Aorta (tissue), 5 donors: ENCODE measurements at places on chromosomes 1 and 21. TPM values are rescaled to one million over a fixed set of nuclear protein-coding genes. Genes with fewer than 3 reads are reported as not detected.
A peak's percentile ranks its signal among the peaks of the same experiment; 100 is the strongest.

DNA sequence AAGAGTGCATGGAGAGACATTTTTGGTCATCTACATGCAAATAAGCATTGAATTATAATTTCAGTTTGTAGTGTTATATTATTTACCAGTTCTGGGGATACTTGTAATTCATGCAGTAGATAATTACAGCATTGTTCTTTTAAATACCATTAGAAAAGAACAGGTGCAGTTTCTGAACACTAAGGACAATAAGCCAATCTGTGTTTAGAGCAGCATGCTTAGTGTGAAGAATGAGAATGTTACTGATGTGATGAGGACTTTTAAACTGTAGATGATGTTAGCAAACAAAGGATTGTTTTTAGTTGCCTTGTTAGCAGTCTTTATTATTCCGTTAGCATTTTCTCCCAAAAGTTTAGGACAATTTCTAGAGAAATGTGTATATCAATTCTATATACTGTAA lies 348.3 kb downstream of the BRINP3 start:
- no peak for DNase-seq

DNA sequence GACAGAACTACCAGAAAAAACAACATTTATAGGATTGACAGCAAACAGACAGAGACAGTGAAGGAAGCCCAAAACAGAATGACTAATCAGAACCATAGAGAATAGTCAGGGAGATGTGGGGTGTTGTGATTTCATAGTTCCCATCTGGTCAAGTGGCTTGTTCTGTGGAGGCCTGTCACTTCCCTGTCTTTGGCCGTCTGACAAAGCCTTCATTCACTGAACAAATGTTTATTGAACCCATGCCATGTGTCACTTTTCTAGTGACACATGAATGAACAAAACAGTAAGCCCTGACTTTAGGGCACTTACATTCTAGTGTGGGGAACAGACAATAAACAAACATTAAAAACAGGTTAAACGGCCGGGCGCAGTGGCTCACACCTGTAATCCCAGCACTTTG lies 3.2 kb upstream of the SRRM1 start:
- DNase-seq: no peak

GRCh38 chr1:3677484-3677883 lies 25.2 kb downstream of the TP73 start:
- no peak for DNase-seq

Gene FAM3B
- 0.90 TPM for polyA plus RNA-seq

- no peak for DNase-seq
Measured at GRCh38 chr1:19011845-19012231, 55.4 kb upstream of the IFFO2 start.

- DNase-seq: no peak
Measured at GRCh38 chr1:81733480-81733879, 67.3 kb upstream of the ADGRL2 start.

- no peak for DNase-seq
Measured at GRCh38 chr1:86739648-86740509, 35.5 kb downstream of the SH3GLB1 start.

GRCh38 chr1:152645146-152645545 lies 18.0 kb upstream of the LCE2D start:
- no peak for DNase-seq

DNA sequence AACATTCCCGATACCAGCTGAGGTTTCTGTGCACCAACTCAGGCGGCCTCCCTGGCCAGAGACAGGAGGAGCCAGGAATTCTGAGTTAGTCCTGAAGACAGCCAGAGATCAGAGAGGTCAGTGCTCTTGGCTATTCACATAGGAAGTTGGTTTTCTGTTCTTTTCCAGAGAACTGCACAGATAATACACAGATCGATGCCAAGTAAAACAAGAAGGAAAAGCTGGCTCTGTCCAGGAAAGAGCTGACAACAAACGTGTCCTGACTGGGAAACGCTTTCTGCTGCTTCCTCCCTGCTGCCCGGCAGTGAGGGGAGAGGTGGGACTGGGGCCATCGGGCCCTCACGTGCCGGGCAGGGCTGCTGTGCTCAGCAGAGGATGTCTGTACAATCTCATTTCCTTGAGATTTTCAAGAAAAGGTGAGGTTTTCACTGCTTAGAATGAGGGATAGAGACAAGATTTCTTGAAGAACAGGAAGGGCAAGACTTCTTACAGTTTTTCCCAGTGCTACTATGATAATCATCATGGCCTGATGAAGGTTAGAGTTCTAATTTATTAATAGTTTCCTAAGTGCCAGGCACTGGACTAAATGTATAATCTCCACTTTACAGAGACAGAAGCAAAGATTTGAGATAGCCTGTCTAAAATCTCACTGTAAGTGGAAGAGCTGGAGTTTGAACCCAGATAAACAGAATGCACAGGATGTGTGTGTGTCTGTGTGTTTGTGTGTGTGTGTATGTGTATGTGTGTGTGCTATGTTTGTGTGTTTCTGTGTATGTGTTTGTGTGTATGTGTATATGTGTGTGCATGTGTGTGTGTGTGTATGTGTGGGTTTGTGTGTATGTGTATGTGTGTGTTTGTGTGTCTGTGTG lies 211.0 kb upstream of the RAB4A start:
- DNase-seq: peak; percentile 83

GRCh38 chr1:4599521-4599920 lies 54.9 kb upstream of the AJAP1 start:
- DNase-seq: no peak

GRCh38 chr1:183913567-183913993 lies 108.7 kb downstream of the RGL1 start:
- no peak for DNase-seq

GRCh38 chr1:111577814-111578213 lies 41.8 kb upstream of the RAP1A start:
- DNase-seq: no peak

DNA sequence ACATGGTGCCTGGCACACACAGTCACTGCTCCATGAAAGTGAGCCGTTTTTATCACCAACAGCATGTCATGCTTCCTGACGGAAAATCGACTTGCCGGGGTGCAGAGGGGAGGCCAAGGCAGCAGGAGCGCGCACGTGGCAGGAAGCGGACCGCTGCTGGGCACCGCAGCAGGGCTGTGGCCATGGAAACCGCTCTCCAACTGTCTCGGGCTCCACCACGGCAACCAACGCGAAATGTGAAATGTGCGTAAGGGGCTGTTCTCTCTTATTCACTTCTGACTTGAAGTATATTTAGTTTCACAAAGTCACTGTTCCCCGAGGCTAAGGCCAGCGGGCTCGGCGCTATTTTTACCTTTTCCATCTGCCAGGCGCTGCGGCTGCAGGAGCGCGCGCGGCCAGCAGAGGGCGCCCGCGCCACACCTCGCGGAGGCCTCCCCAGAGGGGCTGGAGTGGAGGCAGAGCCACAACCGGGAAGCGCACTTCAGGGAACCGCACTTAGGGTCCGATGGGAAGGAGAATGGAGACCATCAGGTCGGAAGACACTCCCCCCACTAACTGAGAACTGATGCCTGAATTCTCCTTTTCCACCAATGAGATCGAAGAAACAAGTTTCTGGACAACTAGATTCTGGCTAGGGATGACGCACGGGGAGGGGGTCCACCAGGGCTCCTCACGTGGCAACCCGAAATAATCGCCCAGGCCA lies 19.7 kb downstream of the RCC2 start:
- DNase-seq: peak; percentile 91

GRCh38 chr1:205287767-205288559 lies 33.6 kb downstream of the NUAK2 start:
- DNase-seq: no peak

Gene CASQ1
- 15.2 TPM for polyA plus RNA-seq

DNA sequence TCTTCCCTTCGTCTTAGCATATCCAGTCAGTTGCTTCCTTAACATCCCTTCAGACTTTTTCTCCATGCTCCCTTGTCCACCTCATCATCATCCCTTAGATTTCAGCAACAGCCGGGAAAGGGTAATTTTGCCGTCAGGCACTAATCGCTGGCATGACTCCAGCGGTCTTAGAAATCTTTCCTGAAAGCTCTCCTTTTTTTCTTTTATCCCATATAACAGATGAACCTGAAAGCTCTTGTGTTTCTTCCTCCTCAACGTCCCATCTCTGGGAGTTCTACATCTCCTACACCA lies 10.4 kb upstream of the BOLA1 start:
- DNase-seq: peak; percentile 62

Gene CNKSR1
- 4.9 TPM for polyA plus RNA-seq

DNA sequence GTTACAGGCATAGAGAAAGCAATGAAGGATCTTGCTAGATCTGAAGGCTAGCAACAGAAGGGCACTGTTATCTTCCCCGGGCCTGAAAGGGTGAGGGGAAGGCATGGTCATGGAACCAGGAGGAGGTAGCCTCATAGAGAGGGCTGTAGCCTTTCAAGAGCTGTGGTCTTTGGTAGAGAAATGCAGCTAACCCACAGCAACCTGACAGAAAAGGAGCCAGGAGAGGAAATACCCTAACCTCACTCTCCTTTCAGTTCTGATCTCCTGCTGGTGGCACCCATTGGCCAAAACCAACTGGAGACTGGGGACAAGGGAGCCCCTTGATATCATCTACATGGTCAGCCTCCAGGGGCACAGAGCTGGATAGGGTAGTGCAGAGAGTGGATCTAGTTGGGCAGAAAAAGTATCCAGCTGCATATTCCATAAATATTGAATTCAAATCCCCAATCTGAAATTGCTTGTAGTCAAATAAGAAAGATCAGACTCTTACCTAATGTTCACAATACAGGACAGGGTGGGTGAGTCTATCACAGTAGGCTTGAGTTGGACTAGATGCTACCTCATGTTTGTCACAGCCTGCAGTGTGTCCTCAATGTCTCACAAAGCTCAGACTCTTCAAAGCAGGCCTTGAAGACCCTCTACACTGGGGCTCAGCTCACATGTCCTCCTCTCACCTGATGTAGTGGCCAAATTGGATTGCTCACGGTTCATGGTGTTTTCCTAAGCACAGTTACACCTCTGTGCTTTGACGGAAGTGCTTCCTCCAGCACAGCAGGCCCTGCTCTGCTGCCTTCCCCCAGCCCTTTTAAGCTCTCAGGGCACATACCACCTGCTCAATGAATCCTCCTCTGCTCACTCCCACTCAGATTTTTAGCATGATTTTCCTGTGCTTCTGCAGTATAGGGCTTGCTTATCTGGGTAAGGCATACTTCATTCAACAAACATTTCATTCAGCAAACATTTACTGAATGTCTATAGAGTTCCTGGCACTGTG lies 74.1 kb upstream of the JUN start:
- DNase-seq: no peak

- DNase-seq: no peak
Measured at GRCh38 chr1:114660238-114660637, 9.6 kb downstream of the DENND2C start.

Gene CR1L
- polyA plus RNA-seq: not detected

DNA sequence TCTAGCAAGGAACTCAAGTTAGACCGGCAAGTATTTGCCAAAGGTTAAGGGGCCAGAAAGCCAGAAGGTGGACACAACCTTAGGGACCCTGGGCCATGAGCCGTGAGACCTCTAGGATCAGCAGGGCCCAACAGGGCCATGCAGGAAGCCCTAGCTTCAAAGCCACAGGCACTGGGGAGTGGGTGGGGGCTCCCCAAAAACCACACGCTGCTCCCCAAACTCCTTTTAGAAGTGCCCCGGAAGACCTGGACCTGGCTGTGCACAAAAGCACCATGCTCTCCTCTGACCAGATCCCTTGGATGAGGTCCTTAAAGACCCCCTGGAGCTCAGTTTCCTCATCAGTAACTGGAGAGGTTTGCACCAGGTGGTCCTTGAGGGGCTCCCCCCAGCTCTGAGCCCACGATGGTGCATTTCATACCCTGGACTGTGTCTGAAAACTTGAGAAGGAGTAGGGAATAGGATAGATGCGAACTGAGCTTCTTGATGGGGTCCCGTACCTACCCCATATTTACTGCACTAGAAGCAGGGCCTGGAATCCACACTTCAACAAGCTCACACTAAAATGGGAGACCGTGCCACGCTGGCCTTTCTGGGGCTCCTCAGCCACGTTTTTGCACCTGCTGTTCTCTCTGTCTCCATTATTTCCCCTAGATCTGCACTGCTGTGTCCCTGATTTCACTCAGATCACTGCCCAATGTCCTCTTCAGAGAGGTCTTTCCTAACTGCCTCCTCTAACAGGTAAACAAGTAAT lies 40.6 kb upstream of the LBR start:
- peak; percentile 33 for DNase-seq

Gene SUSD4
- 0.46 TPM for polyA plus RNA-seq

DNA sequence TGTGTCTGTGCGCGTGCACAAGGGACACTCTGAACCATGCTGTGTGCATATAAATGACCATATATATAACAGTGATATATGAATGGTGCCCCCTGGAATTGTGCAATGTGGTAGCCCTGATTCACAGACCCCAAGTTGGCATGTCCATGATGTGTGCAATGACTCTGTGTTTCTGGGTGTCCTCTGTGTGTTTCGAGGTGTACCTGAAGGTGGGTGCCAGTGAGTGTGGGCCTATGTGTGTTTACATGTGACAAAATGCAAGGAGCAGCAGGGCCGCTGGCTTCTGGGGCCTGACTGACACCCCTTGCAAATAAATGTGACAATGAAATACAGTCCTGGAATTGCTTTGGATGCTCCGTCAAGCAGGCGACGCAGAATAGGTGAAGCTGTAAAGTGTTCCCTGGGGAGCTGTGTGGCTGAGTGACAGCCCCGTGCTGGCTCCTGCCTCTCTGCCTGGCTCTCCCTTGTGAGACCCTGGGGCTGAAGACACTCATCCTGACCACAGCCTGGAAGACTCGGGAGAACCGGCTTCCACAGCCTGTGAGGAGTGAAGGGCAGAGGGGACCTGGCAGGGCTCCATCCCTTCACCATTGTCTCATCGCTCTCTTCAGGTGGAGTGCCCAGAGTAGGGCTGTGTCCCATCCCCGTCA lies 38.2 kb upstream of the CSF3R start:
- DNase-seq: no peak

- no peak for DNase-seq
Measured at GRCh38 chr1:185377831-185378230, 60.8 kb upstream of the IVNS1ABP start.

GRCh38 chr1:246788895-246789338 lies 64.7 kb downstream of the SCCPDH start:
- DNase-seq: no peak

DNA sequence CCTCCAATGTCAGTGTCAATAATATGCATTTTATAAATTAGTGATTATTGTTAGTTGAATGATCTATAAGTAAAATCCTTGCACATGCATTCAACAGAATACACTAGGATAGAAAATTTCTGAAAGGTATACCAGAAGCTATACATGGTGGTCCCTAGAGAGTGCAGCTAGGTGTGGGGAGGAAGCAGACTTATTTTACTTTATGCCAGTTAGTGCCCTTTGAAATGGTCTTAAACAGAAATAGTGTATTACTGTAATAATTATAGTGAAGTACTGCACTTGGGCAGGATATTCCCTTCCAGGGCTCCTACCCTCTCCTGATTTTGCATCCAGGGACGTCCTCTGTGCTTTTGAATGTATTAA lies 23.2 kb upstream of the WDR26 start:
- no peak for DNase-seq

GRCh38 chr1:233340966-233341516 lies 13.5 kb downstream of the MAP3K21 start:
- DNase-seq: no peak

Gene BATF3
- polyA plus RNA-seq: 5.9 TPM
